SIG-M5 (cell line): ENCODE measurements at places on chromosomes 6 and 20.

GRCh38 chr6:92052513-92052912 lies 1366.8 kb downstream of the EPHA7 start:
- no peak for DNase-seq

GRCh38 chr6:87945181-87945580 lies 102.5 kb upstream of the SPACA1 start:
- no peak for DNase-seq

GRCh38 chr20:51804754-51805153 lies 2.4 kb upstream of the SALL4 start:
- DNase-seq = no peak

- no peak for DNase-seq
Observed at GRCh38 chr20:23111307-23111943, 25.3 kb upstream of the CD93 start.

GRCh38 chr6:152811785-152812184 lies 61.2 kb downstream of the VIP start:
- no peak for DNase-seq

DNA sequence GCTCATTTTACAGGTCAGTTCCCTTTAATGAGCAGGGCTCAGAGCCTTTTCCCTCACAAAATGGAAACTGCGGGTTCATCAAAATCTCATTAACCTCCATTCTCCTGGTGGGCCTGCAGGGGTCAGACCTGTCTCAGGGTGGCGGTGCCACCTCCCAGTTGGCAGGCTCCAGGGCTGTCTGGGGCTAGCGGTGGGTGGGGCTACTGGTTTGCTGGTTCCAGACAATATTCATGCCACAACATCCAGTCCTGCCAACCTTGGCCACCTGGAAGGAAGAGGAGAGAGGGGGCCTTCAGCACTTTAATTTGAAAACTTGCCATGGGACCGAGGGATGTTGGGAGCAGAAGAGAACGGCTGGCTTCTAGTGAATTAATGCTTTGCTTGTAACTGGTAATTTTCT lies 41.9 kb upstream of the CTNNBL1 start:
- DNase-seq = no peak
